ENCODE measurements at places on chromosomes 7 and 10.

- DNase-seq: no peak
These were observed 2.0 kb downstream of the MASTL start for GRCh38 chr10:27157150-27157549.

DNA sequence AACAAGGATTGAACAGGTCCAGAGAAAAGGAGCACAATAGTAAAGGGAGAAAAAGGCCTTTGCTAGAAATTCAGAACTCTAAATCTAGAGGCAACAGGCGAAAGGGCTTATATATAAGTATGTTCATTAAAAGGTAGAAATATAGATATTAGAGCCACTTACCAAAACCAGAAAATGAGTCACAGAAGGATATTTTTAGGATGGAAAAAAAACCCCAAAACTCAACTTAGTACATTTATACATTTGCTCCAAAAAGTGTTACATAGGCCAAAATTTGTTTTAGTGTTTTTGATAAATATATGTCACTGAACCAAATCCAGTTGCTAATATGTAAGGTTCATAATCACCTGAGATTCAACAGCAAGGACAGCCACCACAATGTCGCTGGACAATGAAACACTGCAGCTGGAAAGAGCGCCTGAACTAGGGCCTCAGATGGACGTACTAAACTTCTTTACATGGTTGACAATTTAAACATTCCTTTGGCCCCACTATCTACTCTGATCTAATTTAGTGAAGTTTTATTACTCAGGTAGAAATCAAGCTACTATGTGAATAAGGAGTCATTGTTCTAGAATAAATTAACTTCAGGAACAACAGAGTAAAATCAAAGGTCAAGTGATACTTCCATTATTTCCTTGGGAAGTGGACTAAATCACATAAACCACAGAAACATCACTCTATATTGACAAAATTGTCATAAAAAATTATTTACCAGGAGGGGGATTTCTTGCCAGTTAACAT is 10.9 kb downstream of the FAM3C start:
- no peak for DNase-seq

- DNase-seq: no peak
These were observed 186.0 kb upstream of the SHH start for GRCh38 chr7:155998328-155998691.

DNA sequence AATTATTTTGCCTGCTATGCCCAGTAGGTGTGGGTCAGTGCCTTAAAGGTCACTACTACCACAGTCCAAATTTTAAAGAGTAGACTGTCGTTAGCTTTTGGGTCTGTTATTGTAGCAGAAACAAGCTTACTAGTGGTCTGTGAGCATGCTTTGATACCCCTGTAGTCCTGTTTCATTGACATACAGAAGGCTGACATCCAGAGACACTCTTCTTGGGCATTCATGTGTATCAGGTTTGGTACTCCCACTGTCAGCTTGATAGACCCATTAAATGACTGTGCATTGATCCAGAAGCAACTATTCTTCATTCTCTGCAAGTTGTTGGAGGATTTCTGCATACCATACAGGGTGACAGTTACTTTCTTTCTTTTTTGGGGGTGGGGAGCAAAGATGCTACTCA is 884.4 kb upstream of the CELF2 start:
- peak; percentile 35 for DNase-seq

GRCh38 chr7:15687546-15688278 is 1.2 kb upstream of the MEOX2 start:
- peak; percentile 41 for DNase-seq

DNA sequence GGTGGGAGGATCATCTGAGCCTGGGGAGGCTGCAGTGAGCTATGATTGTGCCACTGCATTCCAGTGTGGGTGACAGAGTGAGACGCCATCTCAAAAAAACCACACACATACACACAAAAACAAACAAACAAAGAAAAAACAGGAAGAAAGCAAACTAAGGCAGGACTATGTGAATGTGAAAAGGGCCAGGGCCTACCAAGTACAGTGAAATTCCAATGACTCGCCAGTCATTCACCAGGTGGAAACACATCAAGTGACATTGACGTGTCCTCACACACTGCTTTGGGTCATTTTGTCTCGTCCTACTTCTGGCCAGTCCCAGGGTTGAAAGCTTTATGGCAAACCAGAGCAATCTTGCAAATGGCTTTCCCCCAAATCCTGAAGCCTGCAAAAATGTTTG is 79.9 kb downstream of the HIP1 start:
- no peak for DNase-seq

All from neuronal stem cell (in vitro differentiated cells).